NCI-H2081 treated with DMSO at 0.1 percent for 48 hours (cell line): ENCODE measurements at places on chromosomes 5 and 9.
A peak's percentile ranks its signal among the peaks of the same experiment; 100 is the strongest.

- no peak for DNase-seq
Measured at GRCh38 chr9:86368871-86369521, 14.8 kb upstream of the TUT7 start.

GRCh38 chr9:123834889-123835562, 94.9 kb downstream of the DENND1A start:
- DNase-seq: peak; percentile 4

GRCh38 chr5:90933298-90933697, 374.7 kb downstream of the ADGRV1 start:
- DNase-seq: no peak

DNA sequence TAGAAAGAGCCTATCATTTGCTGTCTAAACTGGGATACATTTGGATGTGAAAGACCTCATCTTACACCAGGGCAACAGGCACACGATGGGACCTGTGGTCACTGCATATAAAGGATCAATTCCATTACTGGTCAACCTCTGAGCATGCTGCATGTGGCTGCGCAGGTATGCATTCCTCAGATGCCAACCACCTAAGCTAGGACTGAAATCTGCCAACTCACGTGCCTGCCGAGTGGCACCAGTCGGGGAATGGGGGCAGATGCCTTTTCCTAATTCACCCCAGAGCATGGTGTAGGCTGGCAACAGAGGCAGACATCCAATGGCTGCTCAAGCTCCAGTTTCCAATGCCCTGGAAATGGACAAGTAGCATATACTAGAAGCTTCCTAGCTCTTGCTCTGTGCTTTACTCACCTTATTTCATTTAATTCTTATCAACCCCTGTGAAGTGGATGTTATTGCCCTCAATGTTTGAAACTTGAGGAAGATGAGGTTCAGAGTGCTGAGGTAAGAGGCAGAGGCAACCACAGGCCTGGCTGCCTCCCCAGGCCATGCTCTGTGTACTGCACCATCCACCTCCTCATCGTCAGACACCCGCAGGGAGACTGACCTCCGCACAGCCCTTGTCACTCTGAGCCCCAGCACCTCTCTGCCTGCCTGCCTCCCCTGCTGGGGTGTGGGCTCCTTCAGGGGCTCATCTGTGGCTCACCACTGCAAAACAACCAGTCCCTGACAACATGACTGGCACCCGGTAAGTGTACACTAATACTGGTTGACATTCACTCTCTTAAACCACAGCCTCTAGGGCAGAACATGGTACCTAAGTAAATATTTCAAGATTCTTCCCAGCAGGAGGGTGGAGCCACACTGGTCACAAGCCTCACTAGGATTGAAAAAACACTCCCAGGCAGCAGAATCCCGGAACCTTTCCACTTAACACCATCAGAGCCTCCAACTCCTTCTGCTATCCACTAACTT, 228.5 kb downstream of the CRB2 start:
- no peak for DNase-seq

GRCh38 chr5:153676406-153676805, 185.9 kb downstream of the GRIA1 start:
- DNase-seq: no peak

DNA sequence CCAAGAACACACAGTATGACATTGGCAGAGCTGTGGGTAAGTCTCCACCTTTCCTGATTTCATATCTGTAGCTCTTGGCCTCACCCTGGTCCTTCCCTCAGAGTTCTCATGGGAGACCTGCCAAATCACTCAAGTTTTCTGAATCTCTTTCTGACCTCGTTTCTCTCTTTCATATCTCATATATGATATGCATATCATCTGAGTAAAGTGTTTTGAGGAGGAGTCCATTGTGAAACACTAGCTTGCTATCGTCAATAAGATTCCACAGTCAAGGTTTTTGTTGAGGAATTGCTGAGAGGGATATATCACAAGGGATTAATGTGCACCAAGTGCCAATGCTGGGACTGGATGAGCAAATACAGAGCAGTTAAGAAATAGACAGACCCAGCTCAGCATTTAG, 739.2 kb downstream of the BRINP1 start:
- no peak for DNase-seq
